ENCODE measurements at places on chromosomes 16 and 17.

DNA sequence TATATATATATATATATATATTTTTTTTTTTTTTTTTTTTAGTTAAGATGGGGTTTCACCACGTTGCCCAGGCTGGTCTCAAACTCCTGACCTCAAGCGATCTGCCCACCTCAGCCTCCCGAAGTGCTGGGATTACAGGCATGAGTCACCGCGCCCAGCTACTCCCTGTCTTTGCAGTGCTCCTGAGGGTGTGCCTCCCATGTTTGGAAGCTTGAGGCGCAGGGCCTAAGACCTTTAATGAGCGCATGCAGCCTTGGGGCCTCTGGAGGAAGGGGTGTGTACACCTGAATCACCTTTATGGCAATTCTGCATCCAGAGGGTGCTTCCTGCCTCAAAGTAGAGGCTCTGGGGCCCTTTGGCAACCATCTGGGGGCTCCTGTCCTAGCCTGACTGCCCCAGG, 219.4 kb upstream of the CIBAR2 start:
- no peak for DNase-seq

GRCh38 chr17:65685110-65685509, 123.7 kb upstream of the AXIN2 start:
- no peak for DNase-seq

DNA sequence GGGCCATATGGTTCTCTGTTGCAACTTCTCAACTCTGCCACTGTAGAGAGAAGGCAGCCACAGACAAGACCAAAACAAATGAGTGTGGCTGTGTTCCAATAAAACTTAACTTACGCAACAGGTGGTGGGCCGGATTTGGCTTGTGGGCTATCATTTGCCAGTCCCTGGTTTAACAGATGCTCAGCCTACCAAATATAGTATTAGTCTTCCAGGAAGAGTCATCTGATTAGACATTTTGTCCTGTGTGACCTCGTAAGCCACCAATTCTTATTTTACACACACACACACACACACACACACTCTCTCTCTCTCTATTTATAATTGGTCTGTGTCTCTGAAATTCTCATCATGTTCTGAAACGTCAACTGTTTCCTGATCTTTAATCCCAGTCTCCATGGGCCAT, 245.9 kb downstream of the XYLT1 start:
- no peak for DNase-seq

DNA sequence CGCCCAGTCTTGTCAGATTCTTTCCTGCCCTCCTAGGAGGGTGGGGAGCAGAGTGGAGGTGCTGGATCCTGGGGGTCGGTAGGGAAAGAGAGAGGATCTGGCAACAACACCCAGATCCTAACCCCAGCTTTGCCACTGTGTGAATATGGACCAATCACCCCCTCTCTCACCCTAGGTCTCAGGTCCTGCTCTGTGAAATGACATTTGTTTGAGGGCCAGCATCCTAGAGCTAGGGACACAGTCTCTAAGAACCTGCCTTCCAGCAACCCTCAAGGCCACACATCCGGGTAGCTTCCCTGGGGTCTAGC, 28.4 kb upstream of the MAP3K14 start:
- DNase-seq: no peak

DNA sequence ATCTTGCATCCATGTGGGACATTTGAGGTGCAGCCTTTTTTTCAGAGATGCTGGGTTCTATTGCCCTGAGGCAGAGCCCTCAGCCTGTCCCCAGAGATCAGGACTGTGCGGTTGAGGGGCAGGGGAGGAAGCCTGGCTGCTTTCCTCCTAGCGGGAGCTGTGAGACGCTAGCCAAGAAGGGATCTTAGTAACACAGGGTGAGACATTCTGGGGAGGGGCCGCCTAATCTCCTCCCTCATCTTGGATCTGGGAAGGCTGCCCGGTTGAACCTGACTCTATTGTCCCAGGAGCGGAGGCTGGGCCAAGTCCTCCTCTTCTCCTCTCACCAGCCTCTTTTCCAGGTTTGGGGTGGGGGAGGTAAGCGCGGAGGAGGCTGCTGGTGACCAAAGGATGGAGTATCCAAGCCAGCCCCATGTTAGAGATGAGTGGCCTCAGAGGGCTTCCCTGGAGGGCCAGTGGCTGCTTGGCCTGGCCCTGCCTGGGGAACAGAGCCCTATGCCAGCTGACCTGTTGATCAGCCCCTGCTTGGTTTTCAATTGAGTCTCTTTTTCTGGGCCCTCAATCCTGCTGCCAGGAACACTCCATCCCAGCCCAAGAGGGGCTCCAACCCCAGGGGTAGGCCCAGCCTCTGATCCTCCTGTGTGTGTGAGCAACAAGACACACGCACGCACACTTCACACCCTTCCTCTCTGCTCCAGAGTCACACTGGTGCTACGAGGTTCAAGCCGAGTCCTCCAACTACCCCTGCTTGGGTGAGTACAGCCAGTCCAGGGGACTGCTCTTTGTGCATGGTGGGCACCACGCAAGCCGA, 5.0 kb downstream of the CA4 start:
- DNase-seq: no peak

DNA sequence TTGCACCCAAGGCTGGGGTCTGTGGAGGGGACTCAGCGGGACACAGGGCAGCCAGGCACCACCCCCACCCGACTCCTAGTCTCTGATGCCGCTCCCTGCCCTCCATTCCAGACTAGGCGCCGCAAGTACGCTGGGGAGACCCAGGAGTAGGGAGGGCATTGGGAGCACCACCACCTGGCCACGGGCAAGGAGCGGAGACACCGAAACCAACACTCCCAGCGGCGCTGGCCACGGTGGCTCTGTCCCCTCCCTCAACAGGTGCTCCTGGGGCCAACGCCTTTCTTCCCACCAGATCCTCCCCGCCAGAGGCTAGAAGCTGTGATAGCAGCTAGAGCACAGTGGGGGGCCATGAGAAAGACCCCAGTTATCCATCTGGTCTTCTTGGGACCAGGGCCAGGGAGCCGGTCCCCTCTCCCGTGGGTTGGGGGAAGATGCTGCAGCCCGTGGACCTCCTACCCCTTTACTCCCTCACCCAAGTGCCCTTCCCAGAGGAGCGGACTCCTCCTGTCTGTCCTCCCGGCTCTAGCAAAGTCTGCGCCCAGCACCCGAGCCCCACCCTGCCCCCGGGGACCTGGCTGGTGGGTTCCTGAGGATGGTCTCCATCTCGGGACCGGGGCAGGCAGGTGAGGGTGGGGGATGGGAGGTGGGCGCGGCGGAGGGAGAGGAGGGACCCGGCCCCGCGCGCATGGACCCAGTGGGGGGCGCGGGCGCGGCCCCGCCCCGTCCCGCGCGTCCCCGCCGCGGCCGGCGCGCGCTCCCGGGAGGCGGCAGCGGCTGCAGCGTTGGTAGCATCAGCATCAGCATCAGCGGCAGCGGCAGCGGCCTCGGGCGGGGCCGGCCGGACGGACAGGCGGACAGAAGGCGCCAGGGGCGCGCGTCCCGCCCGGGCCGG, at the start of gene SYNGR3:
Gene SYNGR3, plus strand, starts transcription at position 762 of the 892 bp plus-strand sequence. CDS start 133 bp downstream, outside the sequence.
- peak; percentile 46 for DNase-seq

GRCh38 chr17:55305321-55306087, 40.7 kb downstream of the HLF start:
- DNase-seq: no peak

GRCh38 chr16:66936462-66936861, 1.1 kb downstream of the CES2 start:
- no peak for DNase-seq

DNA sequence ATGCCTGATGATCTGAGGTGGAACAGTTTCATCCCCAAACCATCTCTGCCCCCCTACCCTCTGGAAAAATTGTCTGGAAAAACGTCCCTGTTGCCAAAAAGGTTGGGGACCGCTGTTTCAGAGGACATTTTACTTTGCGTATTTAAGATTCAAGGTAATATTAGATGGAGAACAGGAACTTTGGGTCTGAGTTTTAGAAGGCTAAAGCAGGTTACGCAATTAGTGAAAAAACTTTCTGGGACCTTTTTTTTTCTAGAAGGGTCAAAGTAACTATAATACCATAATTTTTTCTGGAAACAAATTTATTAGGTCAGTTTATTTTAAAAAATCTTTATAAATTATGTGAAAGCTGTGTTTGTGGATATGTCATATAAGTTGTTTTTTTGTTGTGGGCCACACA, 5.8 kb downstream of the TANC2 start:
- no peak for DNase-seq

DNA sequence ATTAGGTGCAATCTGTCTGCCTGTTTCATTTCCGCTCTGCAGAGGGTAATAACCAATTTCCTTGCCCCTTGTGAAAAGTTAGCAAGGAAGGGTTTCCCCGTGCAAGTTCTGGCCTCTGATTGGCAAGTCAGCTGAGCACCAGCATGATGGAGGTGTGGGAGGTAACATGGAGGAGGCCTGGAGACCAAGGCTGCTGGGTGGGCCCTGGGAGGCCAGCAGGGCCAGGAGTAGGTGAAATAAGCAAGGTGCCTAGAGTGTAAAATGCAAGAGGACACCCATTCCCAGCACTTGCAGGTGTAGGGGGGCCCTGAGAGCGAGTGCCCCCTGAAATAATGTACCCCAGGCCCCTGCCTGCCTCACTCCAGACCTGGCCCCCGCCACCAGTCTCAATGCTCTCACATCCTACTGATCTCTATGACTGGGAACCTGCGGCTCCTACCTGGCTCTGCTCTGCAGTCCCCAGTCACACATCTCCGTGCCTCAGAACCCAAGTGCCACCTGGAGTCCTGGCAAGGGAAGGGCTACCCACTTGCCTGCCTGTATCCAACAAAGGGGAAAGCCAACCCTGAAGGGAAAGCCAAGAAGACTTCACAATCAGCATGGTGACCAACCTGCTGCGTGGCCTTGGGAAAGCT, 116.2 kb downstream of the C16orf78 start:
- no peak for DNase-seq

- no peak for DNase-seq
Observed at GRCh38 chr16:80285104-80285503, 255.7 kb upstream of the DYNLRB2 start.

DNA sequence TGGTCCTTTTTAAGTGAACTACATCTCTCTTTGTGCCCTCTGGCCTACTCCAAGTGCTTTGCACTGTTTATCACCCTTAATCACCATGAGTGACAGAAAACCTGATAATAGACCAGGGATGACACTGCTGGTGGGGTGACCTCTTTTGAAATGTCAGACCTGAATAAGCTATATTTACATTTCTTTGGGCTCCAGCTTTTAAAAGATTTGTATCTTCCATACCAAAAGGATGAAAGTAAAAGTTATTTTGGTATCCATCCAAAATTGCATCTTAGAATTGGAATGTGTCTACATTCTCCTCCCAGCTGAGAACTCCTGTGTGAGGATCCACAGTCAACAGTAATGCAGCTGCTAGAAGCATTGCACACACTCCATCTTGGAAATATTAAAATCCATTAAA, 370.0 kb downstream of the CDH11 start:
- DNase-seq: no peak

GRCh38 chr16:79564671-79565107, 35.8 kb downstream of the MAF start:
- DNase-seq: peak; percentile 46

GRCh38 chr17:72390675-72391508, 270.1 kb downstream of the SOX9 start:
- no peak for DNase-seq

DNA sequence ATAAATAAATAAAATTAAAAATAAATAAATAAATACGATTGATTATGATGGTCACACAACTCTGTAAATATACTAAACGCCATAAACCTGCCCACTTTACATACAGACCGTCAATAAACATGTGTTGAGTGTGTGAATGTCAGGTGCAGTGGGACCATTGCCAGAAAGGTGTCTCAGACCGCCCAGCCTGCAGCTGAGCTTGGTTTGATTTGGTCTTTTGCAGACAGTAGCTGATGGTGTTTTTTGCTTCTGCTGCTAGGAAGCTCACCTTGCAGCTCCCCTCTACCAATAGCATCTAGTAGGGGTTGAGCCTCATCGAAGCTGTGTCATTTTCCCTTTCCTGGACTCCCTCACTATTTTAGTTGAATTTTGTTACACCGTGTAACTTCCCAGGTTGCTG, 23.5 kb downstream of the UBALD1 start:
- DNase-seq: no peak

DNA sequence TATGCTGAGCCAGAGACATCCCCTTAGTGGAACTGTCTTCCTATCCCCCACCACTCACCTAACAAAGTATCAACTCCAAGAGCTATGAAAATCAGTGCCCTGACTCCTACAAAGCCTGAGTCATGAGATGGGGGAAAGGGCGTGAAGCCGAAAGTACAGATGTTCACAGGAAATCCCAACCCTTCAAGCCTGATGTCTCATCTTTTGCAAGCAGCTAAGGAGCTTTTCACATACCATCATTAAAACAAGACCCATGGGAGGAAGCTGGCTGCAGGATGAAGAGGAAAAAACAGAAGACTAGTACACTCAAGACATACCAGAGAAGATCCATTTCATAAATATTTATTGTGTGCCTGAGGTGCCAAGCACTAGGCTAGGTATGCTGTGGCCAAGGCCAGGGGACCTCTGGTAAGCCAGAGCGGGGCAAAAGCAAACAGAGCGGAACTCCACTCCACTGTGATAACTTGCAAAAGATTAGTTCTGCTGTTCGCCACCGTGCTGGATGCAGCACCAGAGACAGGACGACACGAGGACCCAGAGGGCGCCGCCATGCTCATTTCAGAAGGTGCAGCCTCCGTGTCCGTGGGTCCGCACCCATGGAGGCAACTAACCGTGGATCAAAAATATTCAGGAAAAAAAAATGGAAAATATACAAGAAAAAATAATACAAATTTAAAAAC, 4.5 kb upstream of the MNT start:
- DNase-seq: no peak

- DNase-seq: no peak
Observed at GRCh38 chr16:24626256-24626655, 86.9 kb downstream of the RBBP6 start.

- DNase-seq: peak; percentile 66
Observed at GRCh38 chr16:89971495-89972243, 23.1 kb downstream of the DEF8 start.

DNA sequence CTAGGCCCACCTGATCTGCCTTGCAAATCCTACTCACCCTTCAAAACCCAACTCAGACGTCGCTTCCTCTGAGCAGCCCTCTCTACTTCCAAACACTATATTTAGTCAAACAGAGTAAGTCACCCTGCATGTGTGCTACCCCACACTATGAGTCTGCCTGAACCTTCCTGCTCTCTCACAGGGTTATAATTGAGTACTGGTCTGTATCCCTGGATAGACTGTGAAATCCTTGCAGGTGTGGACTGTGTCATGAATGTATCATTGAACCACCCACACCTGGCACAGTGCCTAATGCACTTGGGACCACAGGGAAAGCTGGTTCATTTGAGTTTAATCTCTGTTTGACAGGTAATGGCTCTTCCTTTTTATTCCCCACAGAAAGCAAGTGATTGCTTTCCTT, 3.4 kb downstream of the FBXO39 start:
- DNase-seq: no peak

DNA sequence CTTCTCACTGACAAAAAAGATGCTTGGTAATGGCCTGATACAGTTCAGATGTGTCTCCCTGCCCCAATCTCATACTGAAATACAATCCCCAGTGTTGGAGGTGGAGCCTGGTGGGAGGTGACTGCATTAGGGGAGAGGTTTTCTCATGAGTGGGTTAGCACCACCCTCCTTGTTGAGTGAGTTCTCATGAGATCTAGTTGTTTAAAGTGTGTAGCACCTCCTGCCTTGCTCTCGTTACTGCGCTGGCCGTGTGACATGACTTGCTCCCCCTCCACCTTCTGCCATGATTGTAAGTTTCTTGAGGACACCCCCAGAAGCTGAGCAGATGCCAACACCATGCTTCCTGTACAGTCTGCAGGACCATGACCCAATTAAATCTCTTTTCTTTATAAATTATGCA, 5.0 kb downstream of the TSR1 start:
- no peak for DNase-seq
